Ovary (tissue), 10 donors: ENCODE measurements at places on chromosomes 1 and 21. TPM values are rescaled to one million over a fixed set of nuclear protein-coding genes. Genes with fewer than 3 reads are reported as not detected.

GRCh38 chr1:189084811-189085210 lies 1392.9 kb downstream of the BRINP3 start:
- no peaks in the 10 kb centered on the region for H3K36me3 ChIP-seq
- no peak overlapping the region for H3K27ac ChIP-seq
- no peak for DNase-seq
- no peaks in the 10 kb centered on the region for H3K4me1 ChIP-seq

Gene LRRC38
- total RNA-seq = not detected

- no peak overlapping the region for H3K4me3 ChIP-seq
- no peak overlapping the region for H3K27ac ChIP-seq
- H3K27me3 ChIP-seq = no peaks in the 10 kb centered on the region
Measured at GRCh38 chr1:114531094-114531493, 20.1 kb upstream of the TRIM33 start.

Gene MCM3AP
- total RNA-seq = 70.3 TPM

DNA sequence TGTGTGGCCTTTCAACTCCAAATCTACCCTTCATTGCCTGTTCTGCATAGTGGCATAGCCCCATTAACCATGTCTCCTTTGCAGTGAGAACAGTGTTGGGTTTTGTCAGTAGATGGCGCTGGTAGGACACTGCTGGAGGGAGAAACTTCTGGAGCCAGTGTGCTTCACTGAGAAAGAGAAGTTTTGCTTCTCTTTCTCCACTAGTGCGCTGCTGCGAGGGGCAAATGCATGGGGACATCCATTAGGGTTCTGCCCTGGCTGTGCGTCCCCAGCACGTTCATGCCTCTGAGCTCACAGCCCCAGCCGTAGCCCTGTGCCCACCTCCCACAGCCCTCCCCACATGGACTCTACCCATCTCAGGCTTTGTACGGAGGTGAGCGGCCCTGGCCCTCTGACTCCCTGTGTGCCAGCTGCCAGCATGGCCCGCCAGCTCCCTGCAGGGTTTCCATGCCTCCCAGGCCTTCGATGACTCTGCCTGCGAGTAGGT lies 53.1 kb downstream of the RIMS3 start:
- no peaks in the 10 kb centered on the region for H3K36me3 ChIP-seq
- no peaks in the 10 kb centered on the region for H3K4me1 ChIP-seq
- no peak overlapping the region for H3K4me3 ChIP-seq

Gene LRRC8B
- total RNA-seq = 4.9 TPM

- DNase-seq = no peak
- H3K4me1 ChIP-seq = no peaks in the 10 kb centered on the region
- H3K4me3 ChIP-seq = no peak overlapping the region
- no peaks in the 10 kb centered on the region for H3K27me3 ChIP-seq
Measured at GRCh38 chr1:24032981-24033380, 52.9 kb upstream of the SRSF10 start.

Gene CCDC17
- 5.4 TPM for total RNA-seq

DNA sequence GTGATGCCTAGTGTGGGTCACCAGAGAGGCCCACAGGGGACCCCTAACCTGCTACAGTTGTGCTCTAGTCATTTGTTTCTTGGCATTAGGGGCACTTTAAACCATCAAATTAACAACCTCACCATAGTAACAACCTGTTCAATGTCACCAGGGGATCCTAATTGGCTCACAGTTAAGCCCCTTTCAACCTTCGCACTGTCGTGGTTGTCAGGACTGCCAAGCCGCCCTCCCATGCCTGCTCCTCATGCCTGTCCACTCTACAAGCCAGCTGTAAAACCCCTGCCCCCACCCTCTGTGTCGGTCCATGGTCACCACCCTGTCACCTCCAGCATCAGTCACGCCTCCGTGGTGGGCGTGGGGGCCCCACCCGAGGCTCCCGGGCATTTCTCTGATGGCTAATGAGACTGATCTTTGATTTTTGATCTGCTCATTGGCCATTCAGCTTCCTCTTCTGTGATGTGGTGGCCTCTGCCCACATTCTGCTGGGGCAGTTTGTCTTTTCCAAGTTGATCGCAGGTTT lies 96.6 kb downstream of the WDR4 start:
- no peak for DNase-seq
- H3K4me3 ChIP-seq = no peak overlapping the region
- H3K27me3 ChIP-seq = no peaks in the 10 kb centered on the region
- H3K36me3 ChIP-seq = no peaks in the 10 kb centered on the region

Gene RPS6KA1
- 7.8 TPM for total RNA-seq

Gene OLFML2B
- 3.0 TPM for total RNA-seq

- no peak for DNase-seq
- H3K27ac ChIP-seq = no peak overlapping the region
- no peaks in the 10 kb centered on the region for H3K27me3 ChIP-seq
- no peak overlapping the region for H3K4me3 ChIP-seq
- H3K4me1 ChIP-seq = no peaks in the 10 kb centered on the region
Measured at GRCh38 chr1:63023171-63023570, 239.2 kb downstream of the ATG4C start.

GRCh38 chr21:37338671-37339551 lies 27.7 kb upstream of the DYRK1A start:
- no peaks in the 10 kb centered on the region for H3K36me3 ChIP-seq
- no peak overlapping the region for H3K27ac ChIP-seq
- DNase-seq = peak; percentile 42
- H3K27me3 ChIP-seq = no peaks in the 10 kb centered on the region

DNA sequence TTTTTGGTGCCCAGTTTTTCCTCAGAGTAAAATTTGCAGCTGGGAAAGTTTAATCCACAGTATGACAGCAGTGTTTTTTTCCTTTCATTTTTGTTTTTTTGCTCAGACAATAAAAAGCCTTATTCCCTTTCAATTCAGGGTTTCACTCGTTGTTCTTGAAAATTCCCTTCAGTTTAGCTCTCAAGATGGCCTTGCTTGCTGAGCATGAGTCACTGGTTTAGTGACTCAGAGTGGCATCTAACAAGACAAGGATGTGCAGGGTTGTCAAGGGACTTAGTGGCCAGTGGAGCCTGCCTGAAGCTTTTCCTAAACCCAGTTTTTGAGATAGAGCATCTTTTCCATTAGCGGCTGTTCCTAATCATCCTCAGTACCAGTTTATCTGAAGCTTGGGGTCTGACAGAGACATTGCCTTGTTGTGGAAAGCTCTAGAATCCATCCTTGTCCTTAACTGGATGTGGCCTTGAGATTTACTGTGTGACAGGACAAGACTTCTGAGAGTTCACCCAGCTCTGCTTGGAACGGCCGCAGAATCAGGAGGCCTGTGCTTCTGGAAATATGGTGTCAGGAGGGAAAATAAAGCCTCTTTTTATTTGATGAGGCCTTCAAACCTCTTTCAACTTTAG lies 48.4 kb upstream of the DNAJC6 start:
- no peaks in the 10 kb centered on the region for H3K27me3 ChIP-seq
- DNase-seq = no peak
- H3K27ac ChIP-seq = no peak overlapping the region
- no peaks in the 10 kb centered on the region for H3K36me3 ChIP-seq
- peaks cover 2% of the 10 kb centered on the region for H3K4me1 ChIP-seq

Gene LCE2C
- total RNA-seq = not detected
